ENCODE measurements at places on chromosomes 7 and 10. TPM values are rescaled to one million over a fixed set of nuclear protein-coding genes. Genes with fewer than 3 reads are reported as not detected.

Gene TEX36
- total RNA-seq = not detected

GRCh38 chr10:19970717-19971116 is 154.5 kb downstream of the PLXDC2 start:
- H3K27me3 ChIP-seq = no peaks in the 10 kb centered on the region
- H3K36me3 ChIP-seq = no peaks in the 10 kb centered on the region
- H3K27ac ChIP-seq = no peak overlapping the region
- no peaks in the 10 kb centered on the region for H3K4me1 ChIP-seq
- H3K4me3 ChIP-seq = no peak overlapping the region
- no peak for DNase-seq

DNA sequence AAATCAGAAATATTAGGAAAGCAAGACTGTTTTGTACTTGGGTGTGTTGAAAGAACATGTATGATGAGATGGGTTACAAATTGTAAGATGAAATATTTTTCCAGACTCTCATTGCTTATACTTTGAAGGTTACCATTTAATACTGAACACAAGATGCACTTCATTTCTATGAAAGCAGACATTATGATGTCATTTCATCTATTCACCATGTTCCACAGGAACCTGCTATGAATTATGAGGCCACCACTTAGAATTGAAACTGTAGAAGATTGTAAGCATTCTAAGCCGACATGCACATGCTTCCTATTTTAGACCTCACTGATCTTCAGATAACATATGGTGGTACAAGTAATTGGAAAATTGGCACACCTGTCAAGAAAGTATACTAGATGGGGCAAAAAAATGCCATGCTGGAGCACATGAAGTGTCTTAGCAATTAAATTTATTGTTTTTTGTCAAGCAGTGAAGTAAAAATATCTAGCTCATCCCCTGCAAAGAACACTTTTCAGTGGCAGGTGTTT is 195.0 kb downstream of the PHF14 start:
- no peak overlapping the region for H3K27ac ChIP-seq
- H3K4me3 ChIP-seq = no peak overlapping the region
- peaks cover 7% of the 10 kb centered on the region for H3K36me3 ChIP-seq
- DNase-seq = no peak
- peaks cover 3% of the 10 kb centered on the region for H3K4me1 ChIP-seq

Gene PHTF2
- total RNA-seq = 41.2 TPM
